ACHN (cell line): ENCODE measurements at places on chromosomes 5 and 9.

DNA sequence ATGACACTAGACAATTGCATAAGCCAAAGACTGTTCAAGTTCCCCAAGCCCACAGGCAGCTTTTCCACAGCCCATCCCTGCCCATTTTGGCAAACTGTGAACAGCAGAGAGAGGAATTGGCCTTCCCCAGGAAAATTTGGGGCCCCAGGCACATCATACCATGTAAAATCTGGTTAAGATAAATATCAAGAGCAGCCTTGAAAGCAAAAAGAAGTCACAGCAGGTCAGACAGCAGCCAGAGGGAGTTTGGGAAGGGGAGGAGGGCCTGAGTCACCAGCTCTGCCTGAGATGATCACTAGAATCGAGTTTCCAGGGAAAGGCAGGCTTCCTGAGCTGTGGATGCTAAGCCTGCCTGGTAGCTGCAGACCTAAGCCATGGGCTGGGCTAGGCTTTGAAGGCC is 179.2 kb downstream of the RFK start:
- DNase-seq, result no peak

GRCh38 chr5:1172670-1173404 is 28.6 kb upstream of the SLC6A19 start:
- no peak for DNase-seq

DNA sequence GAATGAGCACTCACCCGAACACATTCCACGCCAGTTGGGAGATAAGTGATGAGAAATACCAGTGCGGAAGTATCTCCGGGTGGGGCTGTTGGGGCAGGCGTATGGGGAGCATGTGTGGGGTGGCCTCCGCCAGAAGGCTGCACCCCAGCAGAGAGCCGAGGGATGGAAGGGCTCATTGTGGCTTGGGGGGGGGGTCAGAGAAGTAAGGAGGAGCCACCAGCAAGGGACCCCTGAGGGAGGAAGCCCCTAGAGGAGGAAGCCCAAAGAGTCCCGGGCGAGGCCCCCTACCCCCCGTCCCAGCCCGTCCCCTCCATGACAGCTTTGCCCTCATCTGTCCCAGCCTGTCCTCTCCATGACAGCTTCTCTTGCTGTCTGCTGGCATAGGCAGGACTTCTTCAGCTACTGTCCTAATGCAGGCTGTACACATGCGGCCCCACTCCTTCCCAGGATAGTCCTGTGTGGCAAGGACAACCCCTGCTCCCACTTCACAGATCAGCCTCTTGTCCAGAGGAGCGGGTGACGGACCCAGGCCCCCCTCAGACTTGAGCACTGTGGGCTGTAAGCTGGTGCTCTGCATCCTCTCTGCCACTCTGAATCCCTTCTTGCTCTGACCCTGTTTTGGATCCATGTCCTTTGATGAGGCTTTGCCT is 239.6 kb downstream of the CACNA1B start:
- DNase-seq, result no peak

DNA sequence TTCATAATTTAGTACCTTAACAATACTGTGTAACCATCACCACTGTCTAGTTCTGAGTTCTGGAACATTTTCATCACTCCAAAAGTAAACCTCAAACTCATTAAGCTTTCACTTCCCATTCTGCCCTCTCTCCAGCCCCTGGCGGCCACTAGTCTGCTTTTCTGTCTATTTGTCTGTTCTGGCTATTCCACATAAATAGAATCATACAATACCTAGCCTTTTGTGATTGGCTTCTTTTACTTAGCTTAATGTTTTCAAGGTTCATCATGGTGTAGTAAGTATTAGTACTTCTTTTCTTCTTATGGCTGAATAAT is 138.7 kb downstream of the RAPGEF6 start:
- no peak for DNase-seq

GRCh38 chr5:102243213-102243612 is 52.9 kb downstream of the SLCO4C1 start:
- DNase-seq, result no peak

- no peak for DNase-seq
These were observed 46.0 kb downstream of the SLC44A1 start for GRCh38 chr9:105290418-105290817.

DNA sequence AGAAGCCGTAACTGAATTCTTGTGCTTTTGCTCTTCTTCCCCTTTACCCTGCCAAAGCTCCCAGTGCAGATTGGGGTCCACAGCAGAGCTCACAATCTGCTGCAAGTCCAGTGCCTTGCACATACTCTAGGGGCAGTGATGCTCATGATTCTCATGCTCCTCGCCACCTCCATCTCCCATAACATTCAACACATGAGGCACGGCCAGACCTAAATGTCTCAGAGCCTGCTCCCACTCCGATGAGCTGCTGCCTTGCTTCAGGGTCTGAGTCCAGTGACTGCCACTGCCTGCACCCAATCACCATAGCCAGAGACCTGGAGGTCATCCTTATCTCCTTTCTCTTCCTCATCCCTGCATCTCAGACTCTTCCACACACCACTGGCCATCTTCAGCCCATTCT is 10.5 kb downstream of the CSF1R start:
- DNase-seq, result no peak

DNA sequence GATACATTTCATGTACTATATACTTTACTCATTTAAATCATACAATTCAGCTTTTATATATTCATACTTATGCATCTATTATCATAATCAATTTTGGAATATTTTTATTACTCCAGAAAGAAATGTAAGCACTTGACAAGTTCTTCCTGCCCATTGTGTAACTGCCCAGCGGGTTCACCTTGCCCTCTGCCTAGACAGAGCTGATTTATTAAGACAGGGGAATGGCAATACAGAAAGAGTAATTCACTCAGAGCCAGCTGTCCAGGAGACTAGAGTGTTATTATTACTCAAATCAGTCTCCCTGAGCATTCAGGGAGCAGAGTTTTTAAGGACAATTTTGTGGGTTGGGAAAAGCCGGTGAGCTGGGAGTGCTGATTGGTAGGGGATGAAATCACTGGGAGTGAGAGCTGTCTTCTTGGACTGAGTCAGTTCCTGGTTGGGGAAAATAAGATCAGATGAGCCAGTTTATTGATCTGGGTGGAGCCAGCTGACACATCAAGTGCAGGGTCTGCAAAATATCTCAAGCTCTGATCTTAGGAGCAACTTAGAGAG is 16.1 kb upstream of the SPIN1 start:
- DNase-seq, result no peak

GRCh38 chr5:176941951-176942350 is 42.8 kb upstream of the HK3 start:
- no peak for DNase-seq

DNA sequence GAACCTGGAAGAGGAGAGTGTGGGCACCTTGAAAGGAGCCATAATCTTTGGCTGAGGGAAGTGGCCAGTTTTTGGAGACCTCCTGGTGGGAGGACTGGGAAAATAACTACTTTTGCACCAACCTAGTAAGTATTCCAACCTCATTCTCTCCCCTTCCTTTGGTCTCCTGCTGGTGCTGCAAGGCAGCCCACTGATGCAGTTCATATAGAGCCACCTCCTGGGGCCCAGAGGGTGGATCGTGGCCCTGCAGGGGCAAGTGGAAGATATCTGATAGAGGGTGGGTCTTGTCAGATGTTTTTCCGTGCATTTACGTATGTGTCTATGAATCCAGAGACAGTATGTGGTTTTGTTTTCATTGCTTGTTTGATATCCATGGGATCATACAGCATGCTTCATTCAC is 172.8 kb upstream of the PITX1 start:
- no peak for DNase-seq
